Naive thymus-derived CD8-positive, alpha-beta T cell (primary cell): ENCODE measurements at places on chromosomes 4 and X. TPM values are rescaled to one million over a fixed set of nuclear protein-coding genes. Genes with fewer than 3 reads are reported as not detected.

DNA sequence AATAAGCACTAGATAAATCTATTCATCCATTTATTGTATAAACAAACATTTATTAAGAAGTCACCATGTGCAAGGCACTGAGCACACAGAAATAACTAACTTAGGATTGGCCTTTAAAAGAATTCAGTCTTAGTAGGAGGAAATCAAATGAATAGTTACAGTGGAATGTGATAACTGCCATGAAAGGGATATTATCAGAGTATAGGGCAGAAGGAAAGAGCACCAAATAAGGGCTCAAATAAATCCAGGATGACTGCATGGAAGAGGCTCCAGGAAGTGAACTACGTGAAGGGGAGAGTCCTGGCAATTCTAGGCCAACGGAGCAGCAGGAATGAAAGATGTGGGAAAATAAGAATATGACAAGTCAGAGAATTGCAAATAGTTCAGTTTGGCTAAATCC, 406.0 kb downstream of the INPP4B start:
- no peaks in the 10 kb centered on the region for H3K36me3 ChIP-seq
- no peak for DNase-seq
- H3K27ac ChIP-seq = no peak overlapping the region
- peaks cover 3% of the 10 kb centered on the region for H3K4me1 ChIP-seq

GRCh38 chr4:180423712-180424057, 1819.5 kb upstream of the TENM3 start:
- no peaks in the 10 kb centered on the region for H3K4me1 ChIP-seq
- no peaks in the 10 kb centered on the region for H3K27me3 ChIP-seq
- H3K36me3 ChIP-seq = no peaks in the 10 kb centered on the region

DNA sequence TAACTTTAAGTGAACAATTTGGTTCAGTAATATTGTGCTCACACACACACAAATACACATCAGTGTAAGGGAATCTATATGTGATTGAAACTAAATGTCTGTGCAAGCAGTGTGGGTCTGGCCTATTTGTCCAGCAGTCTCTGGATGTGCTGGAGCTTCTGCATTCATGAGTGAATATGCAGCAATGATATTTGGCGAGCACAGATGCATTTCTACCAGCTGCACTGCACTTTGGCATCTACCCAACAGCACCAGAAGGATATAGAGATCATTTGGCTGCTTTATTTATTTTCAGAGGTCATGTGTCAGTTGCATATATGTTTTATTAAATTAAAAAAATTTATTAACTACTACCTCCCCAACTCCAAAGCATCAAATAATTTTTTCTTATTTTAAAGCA, 613.4 kb upstream of the NR3C2 start:
- H3K27me3 ChIP-seq = peaks cover 5% of the 10 kb centered on the region
- no peak overlapping the region for H3K4me3 ChIP-seq
- DNase-seq = no peak
- H3K27ac ChIP-seq = no peak overlapping the region

- H3K27me3 ChIP-seq = no peaks in the 10 kb centered on the region
- no peak overlapping the region for H3K27ac ChIP-seq
- no peak for DNase-seq
Measured at GRCh38 chr4:3223346-3223745, 25.6 kb upstream of the MSANTD1 start.

- H3K4me1 ChIP-seq = peaks cover 70% of the 10 kb centered on the region
- H3K27ac ChIP-seq = no peak overlapping the region
- no peak overlapping the region for H3K4me3 ChIP-seq
- no peaks in the 10 kb centered on the region for H3K27me3 ChIP-seq
Measured at GRCh38 chr4:83170952-83171399, 56.4 kb upstream of the PLAC8 start.

DNA sequence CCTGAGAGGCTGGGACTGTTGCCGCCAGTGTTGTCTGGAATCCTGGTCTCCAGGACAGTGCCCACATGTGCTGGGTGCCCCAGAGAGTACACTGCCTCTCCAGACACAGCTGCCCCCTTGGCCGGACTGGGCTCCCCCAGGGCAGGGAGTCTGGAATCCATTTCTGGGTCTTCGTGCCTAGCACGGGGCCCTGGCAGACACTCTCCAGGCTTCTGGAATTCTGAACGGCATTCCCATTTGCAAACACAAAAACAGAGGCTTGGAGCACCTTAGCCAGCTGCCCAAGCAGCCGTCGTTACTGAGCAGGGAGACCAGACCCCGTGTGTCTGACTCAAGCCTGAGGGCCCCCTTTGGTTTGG, 20.8 kb downstream of the HMX1 start:
- no peak overlapping the region for H3K4me3 ChIP-seq
- H3K4me1 ChIP-seq = peaks cover under 1% of the 10 kb centered on the region
- H3K27me3 ChIP-seq = peaks cover 16% of the 10 kb centered on the region
- H3K27ac ChIP-seq = no peak overlapping the region
- DNase-seq = no peak
- H3K36me3 ChIP-seq = no peaks in the 10 kb centered on the region

DNA sequence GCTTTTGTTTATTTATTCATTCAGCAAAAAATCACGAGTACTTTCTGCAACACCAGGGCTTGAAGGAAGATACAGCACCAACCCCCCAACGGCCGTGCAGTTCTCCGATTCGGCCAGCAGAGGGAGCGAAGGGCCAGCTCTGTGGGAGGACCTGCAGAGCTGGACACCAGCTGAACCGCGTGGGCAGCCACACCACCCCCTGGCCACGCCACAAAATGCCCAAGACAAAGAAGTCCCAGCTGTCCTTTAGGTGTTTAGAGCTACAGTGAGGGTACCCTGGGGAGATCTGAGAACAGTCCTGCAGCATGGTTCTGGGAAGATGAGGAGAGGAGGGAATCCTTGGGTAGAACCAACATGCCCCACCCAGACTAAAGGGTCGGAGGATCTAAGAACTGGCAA, 83.1 kb downstream of the RELL1 start:
- H3K27ac ChIP-seq = peak overlapping the region; percentile 23
- no peaks in the 10 kb centered on the region for H3K36me3 ChIP-seq
- DNase-seq = peak; percentile 76
- peaks cover 19% of the 10 kb centered on the region for H3K4me1 ChIP-seq

DNA sequence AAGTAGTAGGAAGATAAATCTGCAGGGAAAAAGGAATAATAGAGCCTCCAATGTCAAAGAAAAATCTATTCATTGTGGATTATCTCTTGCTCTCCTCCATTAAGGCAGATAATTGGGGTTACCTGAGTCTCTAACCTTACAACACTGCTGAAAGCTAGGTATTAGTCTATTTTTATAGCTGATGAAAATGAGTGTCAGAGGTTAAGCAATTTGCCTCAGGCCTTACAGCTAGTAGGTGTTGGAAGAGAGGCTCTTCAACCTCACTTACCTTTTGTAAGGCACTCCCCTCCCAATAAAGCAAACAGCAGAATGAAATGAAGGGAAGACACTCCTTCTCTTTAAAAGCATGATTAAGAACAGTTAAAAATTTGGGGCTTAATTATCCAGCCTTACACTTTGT, 45.4 kb upstream of the GAB1 start:
- H3K27me3 ChIP-seq = no peaks in the 10 kb centered on the region
- H3K4me3 ChIP-seq = no peak overlapping the region
- H3K27ac ChIP-seq = no peak overlapping the region
- H3K36me3 ChIP-seq = no peaks in the 10 kb centered on the region

- no peak for DNase-seq
- peaks cover 4% of the 10 kb centered on the region for H3K27me3 ChIP-seq
- H3K36me3 ChIP-seq = no peaks in the 10 kb centered on the region
- H3K4me1 ChIP-seq = no peaks in the 10 kb centered on the region
- no peak overlapping the region for H3K27ac ChIP-seq
- H3K4me3 ChIP-seq = no peak overlapping the region
Measured at GRCh38 chrX:22538580-22538979, 265.9 kb downstream of the CBLL2 start.

GRCh38 chr4:120043828-120044227, 22.8 kb downstream of the MAD2L1 start:
- H3K4me3 ChIP-seq = no peak overlapping the region
- no peaks in the 10 kb centered on the region for H3K27me3 ChIP-seq
- H3K27ac ChIP-seq = no peak overlapping the region
- no peak for DNase-seq

DNA sequence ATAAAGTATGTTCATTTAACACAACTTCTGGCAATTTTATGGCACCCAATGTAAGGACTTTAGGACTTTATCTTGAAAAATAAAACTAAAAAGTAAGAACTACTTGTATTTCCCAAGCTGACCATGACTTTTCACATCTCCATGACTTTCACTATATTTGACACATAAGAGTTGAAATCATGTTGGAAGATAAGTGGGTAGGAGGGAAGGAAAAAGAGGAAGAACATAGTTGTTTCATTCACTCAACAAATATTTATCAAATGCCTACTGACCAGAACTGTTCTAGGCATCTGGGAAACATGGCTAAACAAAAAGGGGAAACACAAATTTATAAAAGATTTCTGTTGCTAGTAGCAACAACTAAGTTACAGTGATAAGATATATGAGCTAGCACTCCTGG, 16.0 kb downstream of the SCLT1 start:
- H3K4me1 ChIP-seq = peaks cover 3% of the 10 kb centered on the region
- DNase-seq = no peak
- H3K27ac ChIP-seq = no peak overlapping the region
- H3K36me3 ChIP-seq = peaks cover 53% of the 10 kb centered on the region
- no peak overlapping the region for H3K4me3 ChIP-seq

- no peaks in the 10 kb centered on the region for H3K36me3 ChIP-seq
- no peak overlapping the region for H3K27ac ChIP-seq
- no peaks in the 10 kb centered on the region for H3K4me1 ChIP-seq
- H3K4me3 ChIP-seq = no peak overlapping the region
- no peaks in the 10 kb centered on the region for H3K27me3 ChIP-seq
Measured at GRCh38 chrX:93120805-93121204, 552.6 kb downstream of the NAP1L3 start.

DNA sequence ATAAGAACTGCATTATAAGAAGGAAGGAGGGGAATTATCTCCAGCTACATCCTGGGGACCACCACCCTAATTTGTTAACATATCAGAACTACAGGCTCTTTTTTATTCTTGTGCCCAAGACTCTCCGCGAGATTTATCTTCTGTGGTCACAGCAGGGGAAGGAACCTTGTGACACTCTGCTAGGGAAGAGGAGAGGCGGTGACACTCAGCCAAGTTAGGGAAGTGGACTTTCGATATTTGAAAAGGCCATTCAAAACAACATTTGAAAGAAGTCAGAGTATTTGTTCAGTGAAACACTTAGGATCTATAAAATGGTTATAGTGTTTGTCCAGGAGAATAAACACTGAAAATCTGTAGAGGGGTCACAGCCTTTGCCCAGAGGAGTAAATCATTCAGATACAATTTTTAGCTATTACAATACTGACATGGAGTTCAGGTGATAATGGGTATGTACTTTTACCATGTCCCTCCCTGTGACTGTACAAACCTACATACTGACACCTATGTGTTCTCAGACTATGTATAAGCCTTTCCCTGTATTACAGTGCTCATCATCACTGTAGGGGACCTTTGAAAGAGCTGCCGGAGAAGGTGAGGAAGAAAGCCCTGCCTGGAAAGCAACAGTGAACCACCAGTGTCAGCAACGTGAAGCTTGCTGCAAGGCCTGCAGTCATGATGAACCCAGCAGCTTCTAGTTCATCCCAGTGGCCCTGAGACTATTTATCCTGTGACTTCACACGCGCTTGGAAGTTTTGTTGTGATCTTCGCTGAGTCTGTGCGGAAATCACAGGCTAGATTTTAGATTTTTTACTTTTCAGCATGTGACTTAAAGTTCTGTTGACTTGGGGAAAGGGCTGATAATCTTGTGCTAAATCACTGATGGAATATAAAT, 8.5 kb upstream of the PTTG2 start:
- peaks cover 34% of the 10 kb centered on the region for H3K4me1 ChIP-seq
- no peaks in the 10 kb centered on the region for H3K27me3 ChIP-seq
- H3K36me3 ChIP-seq = peaks cover 15% of the 10 kb centered on the region
- no peak overlapping the region for H3K4me3 ChIP-seq

GRCh38 chr4:139749338-139749737, 83.7 kb downstream of the MGST2 start:
- H3K27ac ChIP-seq = no peak overlapping the region
- DNase-seq = no peak
- H3K4me3 ChIP-seq = no peak overlapping the region
- H3K4me1 ChIP-seq = peaks cover 2% of the 10 kb centered on the region
- H3K27me3 ChIP-seq = no peaks in the 10 kb centered on the region

- peaks cover 5% of the 10 kb centered on the region for H3K36me3 ChIP-seq
- H3K27me3 ChIP-seq = peaks cover 12% of the 10 kb centered on the region
- H3K27ac ChIP-seq = no peak overlapping the region
Measured at GRCh38 chr4:1470393-1470670, 64.1 kb upstream of the NKX1-1 start.

GRCh38 chr4:25330335-25330734, 17.8 kb downstream of the ZCCHC4 start:
- no peak for DNase-seq
- H3K4me3 ChIP-seq = peak overlapping the region; percentile 6
- H3K36me3 ChIP-seq = peaks cover 13% of the 10 kb centered on the region
- peaks cover 27% of the 10 kb centered on the region for H3K4me1 ChIP-seq
- H3K27ac ChIP-seq = peak overlapping the region; percentile 31
- no peaks in the 10 kb centered on the region for H3K27me3 ChIP-seq

- no peak for DNase-seq
- H3K36me3 ChIP-seq = no peaks in the 10 kb centered on the region
- H3K4me3 ChIP-seq = no peak overlapping the region
- H3K4me1 ChIP-seq = no peaks in the 10 kb centered on the region
- H3K27ac ChIP-seq = no peak overlapping the region
- no peaks in the 10 kb centered on the region for H3K27me3 ChIP-seq
Measured at GRCh38 chr4:140186651-140187315, 32.8 kb upstream of the MAML3 start.

GRCh38 chr4:145979160-145979559, 40.5 kb upstream of the ZNF827 start:
- no peaks in the 10 kb centered on the region for H3K4me1 ChIP-seq
- H3K36me3 ChIP-seq = no peaks in the 10 kb centered on the region
- no peaks in the 10 kb centered on the region for H3K27me3 ChIP-seq
- no peak overlapping the region for H3K4me3 ChIP-seq
- DNase-seq = no peak

DNA sequence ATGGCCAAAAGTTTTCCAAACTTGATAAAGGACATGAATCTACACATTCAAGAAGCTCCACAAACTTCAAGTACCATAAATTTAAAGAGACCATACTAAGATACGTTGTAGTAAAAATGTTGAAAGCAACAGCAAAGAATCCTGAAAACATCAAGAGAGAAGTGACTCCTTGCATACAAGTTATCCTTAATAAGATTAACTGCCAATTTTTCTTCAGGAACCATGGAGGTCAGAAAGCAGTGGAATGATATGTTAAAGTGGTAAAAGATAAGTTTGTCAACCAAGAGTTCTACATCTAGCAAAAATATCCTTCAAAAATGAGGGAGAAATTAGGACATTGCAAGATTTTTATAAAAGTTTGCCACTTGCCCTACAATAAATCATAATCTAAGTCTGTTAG, 43.3 kb downstream of the BMP15 start:
- no peak for DNase-seq
- no peaks in the 10 kb centered on the region for H3K4me1 ChIP-seq
- H3K27me3 ChIP-seq = peaks cover 6% of the 10 kb centered on the region
- H3K36me3 ChIP-seq = peaks cover 13% of the 10 kb centered on the region
- no peak overlapping the region for H3K27ac ChIP-seq

- no peak for DNase-seq
- no peaks in the 10 kb centered on the region for H3K4me1 ChIP-seq
- no peak overlapping the region for H3K4me3 ChIP-seq
- H3K27me3 ChIP-seq = no peaks in the 10 kb centered on the region
- no peak overlapping the region for H3K27ac ChIP-seq
Measured at GRCh38 chrX:19556202-19556601, 40.9 kb upstream of the MAP3K15 start.

RAB33A gene
- total RNA-seq = 16.7 TPM

SSX3 gene
- total RNA-seq = not detected

PRRG3 gene
- not detected for total RNA-seq

EPGN gene
- 0.70 TPM for total RNA-seq

MAGIX gene
- 0.96 TPM for total RNA-seq

NLGN3 gene
- total RNA-seq = 3.1 TPM

CYLC1 gene
- total RNA-seq = not detected

TNIP3 gene
- total RNA-seq = 0.29 TPM
